Stimulated activated CD4-positive, alpha-beta T cell treated with anti-CD3 and anti-CD28 coated beads, Interleukin-12 subunit alpha, Interleukin-12 subunit beta, amount 100 ng/mL, for 24 hours (primary cell): ENCODE measurements at places on chromosomes 7 and 10.

GRCh38 chr10:105586451-105587098 is 945.5 kb downstream of the SORCS3 start:
- DNase-seq, result no peak

DNA sequence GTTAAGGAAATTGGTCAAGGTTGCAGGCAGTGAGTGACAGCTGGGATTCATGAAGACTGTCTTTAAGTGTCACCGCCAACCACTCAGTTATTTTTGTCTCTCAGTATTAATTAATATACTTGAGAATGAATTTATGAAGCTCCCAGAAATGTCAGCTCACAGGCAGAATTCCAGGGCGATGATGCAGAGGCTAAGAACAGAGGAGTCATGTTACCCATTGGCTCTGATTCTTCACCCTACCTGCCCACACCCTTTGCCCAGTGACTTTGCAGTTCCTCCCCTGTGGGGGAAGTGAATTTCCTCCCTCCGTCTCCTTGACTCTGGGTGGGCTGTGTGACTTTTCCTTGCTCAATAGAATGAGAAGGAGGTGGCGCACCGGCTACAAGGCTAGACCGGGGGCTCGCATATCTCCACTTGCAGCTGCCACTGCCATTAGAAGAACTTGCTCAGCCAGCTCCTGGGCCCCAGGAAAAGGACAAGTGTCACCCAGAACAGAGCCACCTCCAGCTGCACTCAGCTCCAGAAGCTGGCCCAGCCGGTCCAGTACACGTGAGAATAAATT is 157.1 kb upstream of the PRKCQ start:
- no peak for DNase-seq

- DNase-seq, result no peak
Measured at GRCh38 chr7:21028186-21028585, 241.5 kb upstream of the SP8 start.

GRCh38 chr7:21718391-21718790 is 175.6 kb downstream of the DNAH11 start:
- no peak for DNase-seq
